ENCODE measurements at places on chromosomes 6 and 20.

DNA sequence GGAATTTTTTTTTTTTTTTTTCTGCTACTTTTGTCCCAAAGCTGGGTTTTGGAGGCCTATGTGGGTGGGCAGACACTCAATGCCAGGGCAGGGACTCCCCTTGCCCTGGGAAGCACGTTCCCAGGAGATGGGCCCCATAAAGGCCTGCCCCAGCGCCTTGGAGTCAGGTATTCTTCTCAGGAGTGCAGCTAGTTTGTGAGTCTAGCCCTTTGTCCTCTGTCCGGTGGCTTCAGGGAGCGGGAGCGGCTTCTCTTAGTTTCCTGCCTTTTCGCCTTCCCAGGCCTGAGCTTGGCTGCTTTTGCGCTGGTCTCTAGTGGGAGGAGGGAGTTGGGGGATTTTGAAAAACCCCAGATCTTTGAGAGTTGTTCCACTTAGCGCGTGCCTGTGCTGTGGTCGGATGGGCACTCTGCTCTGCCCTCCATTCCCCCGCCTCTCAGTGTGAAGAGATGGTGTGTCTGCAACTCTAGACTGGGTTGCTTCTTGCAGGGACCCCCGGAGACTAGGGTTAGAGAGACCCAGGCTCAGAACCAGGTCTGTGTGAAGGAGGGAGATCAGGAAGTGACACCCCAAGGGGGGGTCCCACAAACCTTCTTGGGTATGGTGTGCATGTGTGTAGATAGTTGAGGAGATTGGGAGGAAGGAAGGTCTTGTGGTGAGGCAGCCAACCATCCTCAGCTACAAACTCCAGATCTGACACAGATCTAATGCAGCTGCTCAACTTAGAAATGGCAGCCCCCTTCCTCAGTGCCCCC is 1.3 kb downstream of the PLCG1 start:
- no peak for DNase-seq

GRCh38 chr6:88349511-88349910 is 183.4 kb upstream of the CNR1 start:
- DNase-seq: no peak

- no peak for DNase-seq
Observed at GRCh38 chr20:36925234-36925633, 26.3 kb downstream of the SAMHD1 start.

DNA sequence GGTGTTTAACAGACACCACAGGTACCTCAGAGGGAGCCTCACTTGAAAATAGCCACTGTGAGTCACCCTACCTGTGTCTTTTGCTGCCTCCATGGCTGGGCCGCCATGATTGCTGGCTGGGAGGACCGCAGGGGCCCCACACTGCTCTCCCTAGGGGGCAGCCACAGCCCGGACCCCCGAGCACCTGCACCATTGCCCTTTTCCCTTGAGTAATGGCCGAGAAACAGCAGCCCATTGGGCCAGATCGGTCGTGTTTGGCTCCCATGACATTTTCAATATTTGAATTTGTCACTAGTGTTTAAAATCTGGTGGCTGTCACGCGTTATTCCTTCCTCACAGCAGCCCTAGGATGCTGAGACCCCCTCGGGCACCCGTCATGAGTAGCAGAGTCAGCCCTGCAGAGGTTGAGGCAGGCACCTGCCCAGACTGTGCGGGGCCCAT is 6.7 kb downstream of the ZBP1 start:
- no peak for DNase-seq

- no peak for DNase-seq
Observed at GRCh38 chr20:20398123-20398522, 30.2 kb downstream of the INSM1 start.

DNA sequence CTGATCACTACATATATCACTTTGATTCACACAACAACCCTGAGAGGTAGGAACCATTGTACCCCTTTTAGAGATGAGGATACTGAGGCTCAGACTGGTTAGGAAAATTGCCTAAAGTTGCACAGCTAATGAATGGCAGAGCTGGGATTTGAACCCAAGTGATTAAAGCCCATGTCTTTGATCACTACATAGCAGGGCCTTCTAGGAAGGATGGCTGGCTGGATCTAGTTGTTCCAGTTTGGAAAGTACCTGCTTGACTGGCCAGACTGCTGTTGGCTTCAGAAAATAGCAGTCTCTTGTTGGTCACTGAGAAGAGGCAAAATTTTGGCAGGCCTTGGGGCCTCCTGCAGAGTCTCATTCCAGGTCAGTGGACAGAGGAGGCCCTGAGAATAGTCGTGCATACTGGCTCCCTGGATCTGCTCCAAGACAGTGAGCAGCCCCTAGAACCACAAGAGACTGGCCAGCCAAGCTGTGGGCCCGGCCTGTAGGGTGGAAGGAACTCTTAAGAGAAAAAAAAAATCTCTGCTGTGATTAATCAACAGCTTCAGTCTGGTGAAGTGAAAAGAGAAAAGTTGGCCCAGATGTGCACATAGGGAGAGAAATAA is 17.5 kb downstream of the PPARD start:
- DNase-seq: no peak

DNA sequence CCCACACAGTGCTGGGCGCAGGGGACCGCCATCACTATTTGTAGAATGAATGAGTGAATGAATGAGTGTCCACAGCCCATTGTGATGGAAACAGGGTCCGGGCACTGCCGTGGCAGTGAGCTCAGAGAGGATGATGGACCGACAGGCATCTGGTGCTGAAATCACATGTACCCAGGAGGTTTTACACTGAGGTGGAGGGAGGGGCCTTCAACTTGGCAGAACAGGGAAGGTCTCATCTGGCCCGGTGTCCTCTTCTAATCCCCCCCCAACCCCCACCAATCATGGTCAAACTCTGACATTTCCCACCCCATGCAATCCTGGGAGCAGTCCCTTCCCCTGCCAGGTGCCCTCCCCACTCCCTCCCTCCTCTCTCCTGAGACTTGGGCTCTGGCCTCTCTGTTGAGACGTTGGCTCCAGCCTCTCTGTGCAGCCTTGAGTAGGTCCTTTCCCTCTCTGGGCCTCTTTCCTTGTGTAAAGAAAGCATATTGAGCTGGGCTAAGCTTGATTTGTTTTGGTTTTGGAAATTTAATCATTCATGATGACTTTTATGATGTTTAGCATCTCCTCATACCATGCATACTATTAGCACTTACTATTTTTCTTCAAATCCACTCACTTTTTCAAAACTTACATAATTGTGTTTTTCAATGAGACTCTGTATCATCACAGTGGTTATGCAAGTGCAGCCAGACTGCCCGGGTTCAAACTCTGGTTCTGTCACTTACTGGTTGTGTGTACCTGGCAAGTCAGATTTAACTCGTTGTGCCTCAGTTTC is 10.8 kb downstream of the KIAA1755 start:
- DNase-seq: no peak

- no peak for DNase-seq
Observed at GRCh38 chr6:45426251-45426650, 48.5 kb upstream of the SUPT3H start.

DNA sequence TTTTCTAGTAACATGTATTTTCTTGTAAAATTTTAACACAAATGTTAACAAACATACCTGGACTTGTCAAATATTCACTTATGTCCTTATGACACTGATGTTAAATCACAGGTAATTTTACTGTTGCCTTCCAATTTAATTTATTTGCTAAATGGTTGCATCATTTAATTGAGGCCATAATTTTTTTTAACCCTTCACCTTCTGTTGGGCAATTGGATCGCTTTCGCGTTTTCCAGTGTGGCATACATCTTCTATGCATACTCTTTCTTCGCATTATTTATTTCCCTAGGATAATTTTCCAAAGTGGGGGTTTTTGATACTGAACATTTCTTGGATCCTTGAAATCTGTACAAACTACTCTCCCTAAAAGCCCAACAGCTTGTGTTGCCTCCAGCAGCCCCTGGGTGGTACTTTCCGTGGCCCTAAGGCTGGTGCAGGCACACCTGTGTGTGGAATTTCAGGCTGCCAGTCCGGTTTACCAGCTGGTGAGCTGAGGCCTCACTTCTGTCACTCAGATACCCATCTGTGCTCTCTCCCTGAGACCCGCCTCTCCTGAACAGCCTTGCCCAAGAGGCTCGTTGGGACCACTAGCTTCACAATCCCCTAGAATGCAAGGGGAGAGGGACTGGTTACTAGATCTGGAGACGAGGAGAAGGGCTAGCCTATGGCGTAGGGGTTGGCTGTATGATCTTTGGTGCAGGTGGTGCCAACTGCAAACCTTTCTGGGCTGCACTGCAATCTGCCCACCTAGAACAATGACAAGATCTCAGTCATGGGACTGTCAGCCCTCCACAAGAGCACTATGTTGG is 11.2 kb upstream of the C20orf144 start:
- no peak for DNase-seq

GRCh38 chr20:57959018-57959417 is 249.2 kb upstream of the PMEPA1 start:
- DNase-seq: no peak

GRCh38 chr6:49969605-49970004 is at the start of gene DEFB113:
DEFB113 (minus strand) TSS chr6:49969625; CDS start chr6:49969625, 0 bp downstream.
- DNase-seq: no peak

- DNase-seq: no peak
Observed at GRCh38 chr20:40638414-40638813, 50.6 kb downstream of the MAFB start.

- no peak for DNase-seq
Observed at GRCh38 chr20:57774951-57775350, 65.1 kb upstream of the PMEPA1 start.

- DNase-seq: no peak
Observed at GRCh38 chr20:44911264-44911921, 1.5 kb downstream of the PABPC1L start.

DNA sequence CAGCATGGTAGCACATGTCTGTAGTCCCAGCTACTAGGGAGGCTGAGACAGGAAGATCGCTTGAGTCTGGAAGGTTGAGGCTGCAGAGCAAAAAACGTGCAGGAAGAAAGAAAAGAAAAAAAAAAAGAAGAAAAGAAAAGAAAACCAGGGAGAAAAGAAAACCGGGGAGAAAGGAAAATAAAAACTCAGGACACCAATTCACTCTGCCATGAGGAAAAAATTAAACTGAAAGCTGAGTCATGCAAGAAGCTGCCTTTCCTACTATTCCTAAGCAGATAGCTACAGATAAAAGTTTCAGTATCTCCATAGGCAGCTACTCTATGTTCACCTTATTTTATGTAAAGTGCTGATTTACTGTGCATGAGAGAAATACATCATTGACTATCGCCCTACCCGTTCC is 10.5 kb downstream of the PTGIS start:
- no peak for DNase-seq

GRCh38 chr20:56575157-56575556 is 42.1 kb downstream of the FAM209B start:
- no peak for DNase-seq

DNA sequence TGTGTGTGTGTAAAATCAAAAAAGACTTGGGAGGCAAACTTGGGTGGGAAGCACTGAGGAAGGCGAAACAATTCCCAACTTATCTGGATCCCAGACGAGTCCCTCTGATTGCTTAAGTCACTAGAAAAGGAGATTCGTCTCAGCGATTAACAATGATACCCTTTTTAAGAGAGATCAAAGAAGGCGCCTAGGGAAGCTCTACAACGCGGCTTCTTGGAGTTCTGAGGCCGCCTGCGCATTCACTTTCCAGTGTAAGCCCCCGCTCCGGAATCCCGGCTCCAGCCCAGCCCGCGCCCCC is 8.7 kb upstream of the TBX18 start:
- DNase-seq: no peak

GRCh38 chr20:56573986-56574385 is 40.9 kb downstream of the FAM209B start:
- DNase-seq: no peak

DNA sequence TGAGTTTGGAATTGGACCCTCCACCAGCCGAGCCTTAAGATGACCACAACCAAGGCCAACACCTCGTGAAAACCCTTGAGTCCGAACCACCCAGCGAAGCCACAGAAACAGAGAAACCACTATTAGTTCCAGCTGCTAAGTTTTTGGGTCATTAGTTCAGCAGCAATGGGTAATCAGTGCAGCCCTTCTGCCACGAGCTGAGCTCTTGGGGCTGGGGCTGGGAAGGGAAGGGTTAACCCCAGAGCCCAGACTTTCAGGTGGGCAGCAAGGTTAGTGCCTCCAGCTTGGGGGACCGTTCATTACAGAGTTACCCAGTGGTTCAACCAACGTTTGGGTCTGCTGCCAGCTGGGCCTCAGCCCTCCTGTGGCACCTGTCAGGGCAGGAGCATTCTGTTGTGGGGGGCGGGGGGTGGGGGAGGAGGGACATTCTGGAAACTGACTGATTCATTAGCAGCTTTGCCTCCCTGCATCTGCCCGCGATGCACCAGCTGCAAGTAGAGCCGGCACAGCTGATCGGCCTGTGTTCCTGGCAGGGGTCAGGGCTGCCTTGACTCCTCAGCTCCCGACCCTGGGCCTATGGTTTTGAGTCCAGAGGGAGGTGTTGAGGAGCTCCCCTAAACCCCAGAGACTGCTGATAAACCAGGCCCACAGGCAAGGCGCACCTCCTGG is 52.7 kb downstream of the TGM2 start:
- DNase-seq: no peak

DNA sequence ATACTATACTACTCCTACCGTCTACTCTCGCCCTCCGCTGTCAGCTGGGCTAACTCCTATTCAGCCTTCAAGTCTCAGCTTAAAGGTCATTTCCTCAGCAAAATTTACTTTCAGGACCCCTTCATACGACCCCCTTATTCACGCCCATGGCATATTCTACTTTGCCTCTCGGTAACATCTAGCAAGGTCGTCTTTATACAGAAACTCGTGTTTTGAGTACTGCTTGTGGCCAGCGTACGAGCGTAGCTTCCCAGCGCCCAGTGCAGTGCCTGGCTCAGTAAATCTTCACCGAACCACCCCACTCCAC is 546 bp downstream of the CRNKL1 start:
- DNase-seq: no peak

DNA sequence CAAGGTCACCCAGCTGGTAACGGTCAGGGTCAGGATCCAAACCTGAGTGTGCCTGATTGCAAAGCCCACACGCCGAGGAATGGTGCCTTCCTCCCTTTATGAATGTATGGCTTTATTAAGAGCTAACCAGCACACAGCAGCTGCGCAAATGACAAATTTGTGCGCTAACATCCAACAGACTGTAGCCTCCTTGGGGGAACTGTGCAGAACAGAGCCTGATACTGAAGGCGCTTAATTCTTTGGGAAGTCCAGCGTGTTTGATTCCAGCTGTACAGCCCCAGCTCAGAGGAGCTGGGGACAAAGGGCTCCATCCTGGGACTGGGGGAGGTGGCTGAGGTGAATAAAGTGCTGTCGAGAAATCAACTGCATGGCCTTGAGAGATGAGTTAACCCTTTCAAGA is 75.7 kb upstream of the JARID2 start:
- no peak for DNase-seq

- no peak for DNase-seq
Observed at GRCh38 chr6:97423190-97423589, 140.2 kb upstream of the MMS22L start.

GRCh38 chr6:107192830-107193229 is 77.5 kb upstream of the BEND3 start:
- no peak for DNase-seq

All from activated gamma-delta T cell treated with anti-CD3 and anti-CD28 coated beads, Interleukin-2, amount 50 U/mL, for 16 hours (primary cell).